ENCODE measurements at places on chromosomes 3 and 15. TPM values are rescaled to one million over a fixed set of nuclear protein-coding genes. Genes with fewer than 3 reads are reported as not detected.
A peak's percentile ranks its signal among the peaks of the same experiment; 100 is the strongest.

DNA sequence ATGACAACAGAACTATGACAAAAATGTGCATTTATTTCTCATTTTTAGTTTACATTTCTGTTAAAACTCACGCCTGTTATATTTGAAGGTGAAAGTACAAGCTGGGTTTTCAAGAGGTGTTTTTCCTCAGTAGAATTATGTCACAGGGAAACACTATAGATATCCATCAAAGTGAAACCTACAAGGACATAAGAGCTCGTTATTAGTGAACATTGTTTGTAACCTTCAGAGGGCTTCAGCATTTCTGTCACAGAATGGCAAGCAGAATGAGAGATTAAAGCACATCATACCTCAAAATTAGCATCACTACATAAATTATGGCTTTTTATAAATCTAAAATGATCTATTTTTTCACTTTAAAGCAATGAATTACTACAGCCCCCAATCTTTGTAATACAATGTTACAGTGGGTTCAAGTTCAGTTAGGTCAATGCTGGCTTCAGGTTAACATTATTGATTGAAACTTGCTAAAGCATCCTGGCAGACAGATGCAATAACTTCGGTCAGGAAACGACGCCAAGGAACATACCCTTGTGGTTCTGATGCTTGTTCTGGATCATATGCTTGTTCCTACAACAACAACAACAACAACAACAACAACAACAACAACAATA lies 405.6 kb downstream of the CADM2 start:
- H3K36me3 ChIP-seq: no peaks in the 10 kb centered on the region
- no peak overlapping the region for H3K4me3 ChIP-seq
- no peaks in the 10 kb centered on the region for H3K27me3 ChIP-seq
- H3K4me1 ChIP-seq: no peaks in the 10 kb centered on the region
- no peak for DNase-seq

- H3K4me3 ChIP-seq: no peak overlapping the region
- DNase-seq: peak; percentile 91
- no peaks in the 10 kb centered on the region for H3K4me1 ChIP-seq
- H3K36me3 ChIP-seq: no peaks in the 10 kb centered on the region
- no peak overlapping the region for H3K27ac ChIP-seq
Measured at GRCh38 chr3:124467980-124468902, 262.0 kb upstream of the UMPS start.

Gene CACNA1D
- total RNA-seq: 0.29 TPM

DNA sequence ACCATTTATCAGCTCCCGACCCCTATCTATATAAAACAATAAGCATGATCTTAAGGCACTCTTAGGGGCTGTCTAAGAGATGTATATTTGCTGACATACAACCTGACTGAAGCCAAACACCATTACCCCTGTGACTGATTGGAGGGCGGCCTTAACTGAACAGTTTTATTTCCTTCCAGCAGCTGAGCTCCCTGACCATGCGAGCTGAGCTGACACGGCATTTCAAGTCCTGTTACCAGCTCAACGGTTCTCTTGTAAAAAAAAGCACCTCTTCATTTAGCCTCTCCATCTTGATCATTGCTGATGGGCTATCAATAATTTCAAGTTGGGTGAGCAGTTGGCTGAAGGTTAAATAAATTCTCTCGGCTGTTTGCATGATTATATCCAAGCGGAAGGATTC lies 33.4 kb upstream of the BNIP2 start:
- no peak for DNase-seq
- no peaks in the 10 kb centered on the region for H3K36me3 ChIP-seq
- peaks cover 23% of the 10 kb centered on the region for H3K27me3 ChIP-seq
- no peak overlapping the region for H3K4me3 ChIP-seq
- H3K27ac ChIP-seq: no peak overlapping the region

- H3K4me1 ChIP-seq: peaks cover 5% of the 10 kb centered on the region
- no peak for DNase-seq
- H3K36me3 ChIP-seq: peaks cover 29% of the 10 kb centered on the region
- peak overlapping the region; percentile 40 for H3K27ac ChIP-seq
- H3K4me3 ChIP-seq: no peak overlapping the region
Measured at GRCh38 chr3:124800511-124801258, 70.4 kb downstream of the UMPS start.

Gene COLQ
- total RNA-seq: 1.5 TPM

- DNase-seq: peak; percentile 85
- peaks cover 38% of the 10 kb centered on the region for H3K4me1 ChIP-seq
- H3K36me3 ChIP-seq: peaks cover 42% of the 10 kb centered on the region
- no peaks in the 10 kb centered on the region for H3K27me3 ChIP-seq
- H3K27ac ChIP-seq: no peak overlapping the region
Measured at GRCh38 chr3:45670991-45671390, 18.2 kb upstream of the SACM1L start.

Gene PGBD4
- total RNA-seq: 1.8 TPM

DNA sequence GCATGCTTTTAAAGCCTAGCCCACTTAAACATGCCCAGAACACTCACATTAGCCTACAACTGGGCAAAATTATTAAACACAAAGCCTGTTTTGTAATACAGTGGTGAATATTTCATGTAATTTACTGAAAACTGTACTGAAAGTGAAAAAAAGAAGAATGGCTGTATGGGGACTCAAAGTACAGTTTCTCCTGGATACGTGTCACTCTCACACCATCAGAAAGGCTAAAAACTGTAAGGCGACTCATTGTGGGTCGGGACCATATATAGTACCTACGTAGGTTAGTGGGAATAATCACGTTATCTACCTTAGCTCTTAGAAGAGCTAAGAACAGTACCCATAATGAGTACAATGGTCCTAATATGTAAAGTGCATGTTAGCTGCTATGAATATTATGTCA lies 80.2 kb upstream of the SPATA12 start:
- no peaks in the 10 kb centered on the region for H3K27me3 ChIP-seq
- H3K36me3 ChIP-seq: no peaks in the 10 kb centered on the region
- H3K4me1 ChIP-seq: peaks cover 36% of the 10 kb centered on the region
- no peak overlapping the region for H3K4me3 ChIP-seq
- DNase-seq: no peak

DNA sequence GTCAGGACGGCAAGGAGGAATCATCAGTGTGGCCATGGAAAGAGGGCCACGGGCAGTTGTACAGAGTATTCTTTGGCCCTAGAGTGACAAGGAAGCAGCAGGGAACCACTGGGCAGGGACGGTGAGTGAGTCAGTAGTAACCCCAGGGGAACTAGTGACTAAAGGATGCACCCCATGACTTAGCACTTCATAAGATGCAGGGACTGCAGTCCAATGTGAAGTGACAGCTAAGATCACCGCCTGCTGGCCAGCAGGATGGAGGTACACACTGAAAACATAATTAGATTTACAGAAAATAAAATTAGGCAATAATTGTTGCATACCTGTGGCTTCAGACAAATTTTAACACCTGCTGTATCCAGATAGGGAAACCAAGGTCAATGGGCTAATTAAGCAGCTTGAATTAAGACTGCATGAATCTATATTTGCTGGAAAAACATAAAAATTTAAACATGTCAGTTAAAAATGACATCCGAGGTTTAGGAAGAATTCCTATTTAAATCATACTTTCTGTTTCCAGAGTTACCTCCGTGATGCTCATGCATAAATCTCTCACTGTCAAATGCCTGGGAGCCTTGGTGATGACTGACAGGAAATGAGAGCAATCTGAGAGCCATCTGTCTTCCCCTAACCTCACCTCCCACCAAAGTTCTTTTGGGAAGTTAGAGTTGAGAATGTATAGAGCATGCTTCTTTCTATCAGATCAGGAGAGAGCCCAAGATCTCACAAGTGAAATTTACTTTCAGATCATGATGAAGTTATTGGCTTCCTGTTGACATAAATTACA lies 56.5 kb downstream of the DCLK3 start:
- H3K4me1 ChIP-seq: peaks cover 10% of the 10 kb centered on the region
- H3K4me3 ChIP-seq: no peak overlapping the region
- no peaks in the 10 kb centered on the region for H3K27me3 ChIP-seq
- peak; percentile 86 for DNase-seq
- no peaks in the 10 kb centered on the region for H3K36me3 ChIP-seq

DNA sequence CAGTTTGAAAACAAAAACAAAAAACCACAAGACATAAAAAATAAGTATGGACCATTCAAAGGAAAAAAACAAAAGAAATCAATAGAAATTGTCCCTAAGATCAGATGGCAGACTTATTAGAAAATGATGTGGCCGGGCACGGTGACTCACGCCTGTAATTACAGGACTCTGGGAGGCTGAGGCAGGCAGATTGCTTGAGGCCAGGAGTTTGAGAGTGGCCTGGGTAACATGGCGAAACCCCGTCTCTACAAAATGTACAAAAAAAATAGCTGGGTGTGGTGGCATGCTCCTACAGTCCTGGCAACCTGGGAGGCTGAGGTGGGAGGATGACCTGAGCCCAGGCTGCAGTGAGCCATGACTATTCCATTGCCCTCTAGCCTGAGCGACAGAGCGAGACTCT lies 16.6 kb downstream of the SPCS1 start:
- H3K4me1 ChIP-seq: no peaks in the 10 kb centered on the region
- H3K4me3 ChIP-seq: no peak overlapping the region
- no peaks in the 10 kb centered on the region for H3K27me3 ChIP-seq
- no peak for DNase-seq

Gene STRC
- total RNA-seq: under 0.01 TPM

- no peaks in the 10 kb centered on the region for H3K4me1 ChIP-seq
- no peak overlapping the region for H3K27ac ChIP-seq
- no peak overlapping the region for H3K4me3 ChIP-seq
- no peaks in the 10 kb centered on the region for H3K27me3 ChIP-seq
- no peak for DNase-seq
- H3K36me3 ChIP-seq: no peaks in the 10 kb centered on the region
Measured at GRCh38 chr3:168991803-168992202, 671.7 kb downstream of the MECOM start.

- no peak for DNase-seq
- H3K4me3 ChIP-seq: no peak overlapping the region
- no peak overlapping the region for H3K27ac ChIP-seq
- no peaks in the 10 kb centered on the region for H3K27me3 ChIP-seq
- peaks cover 11% of the 10 kb centered on the region for H3K4me1 ChIP-seq
Measured at GRCh38 chr15:48781017-48781416, 29.9 kb downstream of the CEP152 start.

DNA sequence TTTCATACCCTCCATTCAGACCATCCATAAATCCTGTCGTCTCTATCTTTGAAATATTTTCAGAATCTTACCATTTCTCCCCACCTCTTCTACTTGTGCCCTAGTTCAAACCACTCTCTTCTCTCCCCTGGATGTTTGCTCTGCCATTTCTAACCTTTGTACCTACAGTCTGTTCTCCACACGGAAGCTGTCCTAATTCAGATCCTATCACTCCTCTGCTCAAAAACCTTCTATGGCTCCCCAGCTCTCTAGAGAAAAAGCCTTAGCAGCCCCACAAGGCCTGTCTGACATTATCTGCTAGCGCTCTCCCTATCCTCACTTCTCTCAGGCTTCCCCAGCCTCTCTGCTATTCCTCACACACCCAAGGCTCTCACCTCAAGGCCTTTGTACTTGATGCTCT lies 4.5 kb upstream of the SEMA5B start:
- no peak for DNase-seq
- peaks cover 19% of the 10 kb centered on the region for H3K4me1 ChIP-seq
- no peaks in the 10 kb centered on the region for H3K36me3 ChIP-seq
- H3K4me3 ChIP-seq: no peak overlapping the region

Data from osteoblast (primary cell).